ENCODE measurements at places on chromosomes 6 and 20.
A peak's percentile ranks its signal among the peaks of the same experiment; 100 is the strongest.

DNA sequence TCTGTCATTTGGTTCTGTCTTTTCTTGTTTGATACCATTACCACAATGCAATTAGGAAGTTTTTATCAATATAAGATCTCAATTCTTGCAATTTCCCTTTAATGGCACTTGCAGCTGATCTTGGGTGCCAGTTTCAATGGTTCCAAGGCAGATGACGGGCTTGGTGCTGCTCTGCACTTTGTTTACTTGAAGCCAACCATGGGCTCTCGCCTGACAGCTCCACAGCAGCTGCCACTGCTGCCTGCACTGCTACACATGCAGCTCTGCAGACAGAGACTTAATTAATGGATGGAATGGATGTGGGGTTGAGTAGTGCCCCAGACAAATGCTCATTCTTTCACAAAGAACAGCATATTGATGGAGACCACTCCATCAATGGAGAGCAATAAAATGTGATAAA lies 1024.3 kb upstream of the EPHA7 start:
- DNase-seq: no peak

DNA sequence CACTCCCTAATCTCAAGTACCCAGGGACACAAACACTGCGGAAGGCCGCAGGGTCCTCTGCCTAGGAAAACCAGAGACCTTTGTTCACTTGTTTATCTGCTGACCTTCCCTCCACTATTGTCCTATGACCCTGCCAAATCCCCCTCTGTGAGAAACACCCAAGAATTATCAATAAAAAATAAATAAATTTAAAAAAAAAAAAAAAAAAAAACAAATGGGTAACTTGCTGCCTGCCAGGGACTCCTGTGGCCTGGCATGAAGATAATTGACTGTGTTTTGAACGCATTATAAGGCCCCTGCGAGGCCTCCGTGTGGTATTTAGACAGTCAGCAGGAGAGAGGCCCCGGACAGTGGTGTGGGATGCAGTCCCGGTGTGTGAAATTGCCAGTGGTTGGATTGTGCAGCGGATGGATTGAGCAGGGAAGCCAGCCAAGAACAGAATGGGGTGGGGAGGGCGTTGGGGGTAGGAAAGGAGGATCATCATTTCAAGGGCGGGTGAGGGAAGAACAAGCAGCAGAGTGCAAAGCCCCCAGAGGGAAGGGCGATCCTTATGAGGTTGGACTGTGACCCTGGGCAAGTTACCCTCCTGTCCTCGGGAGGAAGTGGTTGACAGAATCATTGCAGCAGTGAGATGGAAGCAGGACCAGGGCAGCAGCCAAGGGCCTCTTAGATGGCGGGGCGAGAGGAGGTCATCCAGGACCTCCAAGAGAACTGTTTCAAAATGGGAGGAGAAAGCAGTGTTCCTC lies 43.3 kb downstream of the PPARD start:
- no peak for DNase-seq

- DNase-seq: no peak
Observed at GRCh38 chr6:36980129-36980528, 5.9 kb downstream of the MTCH1 start.

GRCh38 chr6:154632119-154632518 lies 101.1 kb upstream of the SCAF8 start:
- DNase-seq: no peak

GRCh38 chr6:131116755-131117360 lies 18.4 kb upstream of the AKAP7 start:
- DNase-seq: no peak

GRCh38 chr6:151478670-151479069 lies 15.1 kb upstream of the CCDC170 start:
- no peak for DNase-seq

- no peak for DNase-seq
Observed at GRCh38 chr6:116872771-116873170, 4.3 kb upstream of the RFX6 start.

- no peak for DNase-seq
Observed at GRCh38 chr6:40457261-40457660, 129.9 kb downstream of the LRFN2 start.

DNA sequence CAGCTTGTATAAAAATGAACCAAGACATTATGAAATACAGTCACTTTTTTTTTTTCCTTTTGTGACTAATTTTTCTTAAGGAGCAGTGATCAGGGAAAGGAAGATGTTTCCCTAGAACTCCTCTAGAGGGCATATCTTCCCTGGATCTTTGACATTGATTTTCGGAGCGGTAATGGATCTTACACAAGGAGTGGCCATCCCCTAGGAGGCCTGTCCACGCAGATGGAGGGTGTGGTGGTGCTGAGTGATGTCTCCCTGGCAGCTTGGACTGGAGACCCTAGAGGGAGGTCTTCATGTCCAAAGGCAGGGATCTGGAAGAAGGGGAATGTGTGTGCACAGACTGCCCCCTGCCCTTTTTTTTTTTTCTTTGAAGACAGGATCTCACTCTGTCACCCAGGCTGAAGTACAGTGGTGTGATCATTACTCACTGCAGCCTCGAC lies 7.0 kb upstream of the KIFC1 start:
- peak; percentile 46 for DNase-seq

DNA sequence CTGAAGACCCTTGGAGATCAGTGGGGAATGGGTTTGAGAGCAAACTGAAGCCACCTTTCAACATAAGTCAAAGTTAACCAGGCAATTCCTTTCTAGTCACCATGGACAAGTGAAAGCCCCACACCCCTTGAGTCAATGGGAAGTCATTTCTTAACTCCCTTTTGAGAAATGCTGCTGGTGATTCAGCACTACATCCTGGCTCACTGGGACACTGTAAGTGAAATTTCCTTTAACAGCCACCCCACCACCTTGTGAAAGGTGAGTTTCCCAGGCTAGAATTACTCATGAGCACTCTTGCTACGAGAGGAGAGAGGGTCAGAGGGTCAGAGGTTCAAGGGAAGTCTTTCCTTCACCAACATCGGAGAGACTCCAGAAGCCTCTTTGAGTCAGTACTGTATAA lies 93.3 kb upstream of the MARCKS start:
- peak; percentile 12 for DNase-seq

- DNase-seq: peak; percentile 98
Observed at GRCh38 chr6:37137201-37138090, 32.5 kb upstream of the PIM1 start.

DNA sequence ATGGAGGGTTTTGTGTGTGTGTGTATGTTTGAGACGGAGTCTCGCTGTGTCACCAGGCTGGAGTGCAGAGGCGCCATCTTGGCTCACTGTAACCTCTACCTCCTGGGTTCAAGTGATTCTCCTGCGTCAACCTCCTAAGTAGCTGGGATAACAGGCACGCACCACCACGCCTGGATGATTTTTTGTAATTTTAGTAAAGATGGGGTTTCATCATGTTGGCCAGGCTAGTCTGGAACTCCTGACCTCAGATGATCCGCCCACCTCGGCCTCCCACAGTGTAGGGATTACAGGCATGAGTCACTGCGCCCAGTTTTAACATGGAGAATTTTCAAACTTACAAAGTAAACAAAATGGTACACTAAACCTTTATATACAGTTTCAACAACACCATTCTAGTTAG lies 22.8 kb downstream of the AMD1 start:
- DNase-seq: no peak

DNA sequence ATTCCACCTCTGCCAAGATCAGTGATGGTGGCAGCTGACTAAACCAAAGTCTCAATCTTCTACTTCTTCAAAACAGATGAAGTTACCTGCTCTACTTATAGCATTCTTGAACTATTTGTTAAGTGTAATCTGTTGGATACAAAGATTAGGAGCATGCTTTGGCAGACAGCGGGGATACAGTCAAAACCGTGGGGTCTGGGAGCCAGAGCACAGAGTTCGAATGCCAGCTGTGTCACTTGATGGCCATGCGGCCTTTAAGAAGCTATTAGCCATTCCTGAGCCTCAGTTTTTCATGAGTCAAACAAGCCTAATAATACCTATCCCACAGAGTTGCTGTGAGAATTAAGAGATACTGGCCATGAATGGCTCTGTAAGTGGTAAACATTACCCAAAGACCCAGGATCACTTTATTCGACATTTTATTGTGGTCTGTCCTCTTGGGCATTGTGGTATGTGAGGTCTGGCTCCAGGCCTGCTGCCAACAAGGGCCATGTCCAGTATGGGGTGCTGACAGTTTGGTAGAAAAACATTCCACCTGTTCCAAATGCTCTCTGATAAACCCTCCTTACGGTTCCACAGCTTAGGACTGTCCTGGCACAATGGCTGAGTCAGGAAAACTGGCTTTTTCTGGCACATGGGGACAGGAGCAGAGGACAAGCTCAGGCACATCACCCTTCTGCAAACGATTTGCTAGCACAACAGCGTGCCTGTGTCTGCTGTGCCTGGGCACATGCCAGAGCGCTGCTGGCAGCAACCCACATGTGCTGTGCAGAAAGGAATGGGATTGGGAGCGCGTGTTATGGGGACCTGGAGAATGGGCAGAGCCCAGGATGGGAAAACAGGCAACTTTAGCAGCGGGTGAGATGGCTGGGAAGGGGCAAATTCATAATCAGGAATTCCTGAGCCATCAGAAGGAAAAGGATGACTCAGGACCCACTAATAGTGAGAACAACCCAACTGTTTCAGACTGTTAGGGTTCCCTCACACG lies 15.7 kb upstream of the FAM83C start:
- peak; percentile 49 for DNase-seq

DNA sequence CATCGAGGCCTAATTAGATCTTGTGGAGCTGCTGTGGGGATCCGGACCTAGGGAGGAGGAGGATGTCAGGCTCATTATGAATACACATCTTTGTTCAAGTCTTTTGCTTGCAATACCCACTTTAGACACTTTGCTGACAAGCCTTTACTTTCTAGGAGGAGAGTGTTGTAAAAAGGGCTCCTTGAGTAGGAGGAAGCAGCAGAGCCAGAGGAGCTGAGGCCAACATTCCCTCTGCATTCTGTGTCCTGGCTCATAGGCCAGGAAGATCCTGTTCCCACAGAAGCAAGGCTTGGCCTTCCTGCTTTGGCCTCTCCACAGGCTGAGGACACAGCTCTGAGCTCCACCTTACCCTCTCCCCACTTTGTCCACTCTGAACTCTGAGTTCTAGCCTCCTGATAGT lies 67.1 kb downstream of the TPD52L1 start:
- DNase-seq: no peak

GRCh38 chr20:910870-911770 lies 5.0 kb downstream of the ANGPT4 start:
- no peak for DNase-seq

GRCh38 chr6:139757784-139758183 lies 383.3 kb upstream of the CITED2 start:
- no peak for DNase-seq

DNA sequence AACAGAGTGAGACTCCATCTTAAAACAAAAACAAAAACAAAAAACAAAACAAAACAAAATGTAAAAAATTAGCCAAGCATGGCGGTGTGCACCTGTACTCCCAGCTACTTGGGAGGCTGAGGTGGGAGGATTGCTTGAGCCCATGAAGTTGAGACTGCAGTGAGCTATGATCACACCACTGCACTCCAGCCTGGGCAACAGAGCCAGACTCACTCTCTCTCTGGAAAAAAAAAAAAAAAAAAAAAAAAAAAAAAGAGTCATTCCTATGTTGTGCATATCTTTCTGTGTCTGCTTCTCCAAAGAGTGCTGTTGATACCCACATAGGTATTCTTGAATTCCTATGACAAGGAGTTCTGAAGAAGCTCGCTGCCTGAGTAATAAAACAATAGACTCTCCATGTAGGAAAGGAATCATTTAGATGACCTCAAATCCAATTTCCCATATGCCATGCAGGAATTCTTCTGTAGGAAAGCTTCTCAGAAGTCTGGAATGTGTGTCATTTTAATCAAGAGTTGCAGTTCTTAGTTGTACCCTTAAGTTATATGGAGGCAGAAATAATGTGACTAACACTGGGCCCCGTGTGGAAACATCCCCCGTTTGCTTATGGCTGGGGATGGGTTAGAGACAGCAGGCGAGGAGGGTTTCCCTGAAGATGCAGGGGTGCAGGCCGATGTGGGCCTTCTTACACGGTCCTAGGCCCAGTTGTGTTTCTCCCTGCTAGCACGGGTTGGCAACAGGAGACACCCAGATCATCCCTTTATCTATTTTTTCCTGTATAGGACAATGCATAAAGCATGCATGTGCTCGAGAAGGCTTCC lies 79.4 kb downstream of the ZDHHC14 start:
- no peak for DNase-seq

DNA sequence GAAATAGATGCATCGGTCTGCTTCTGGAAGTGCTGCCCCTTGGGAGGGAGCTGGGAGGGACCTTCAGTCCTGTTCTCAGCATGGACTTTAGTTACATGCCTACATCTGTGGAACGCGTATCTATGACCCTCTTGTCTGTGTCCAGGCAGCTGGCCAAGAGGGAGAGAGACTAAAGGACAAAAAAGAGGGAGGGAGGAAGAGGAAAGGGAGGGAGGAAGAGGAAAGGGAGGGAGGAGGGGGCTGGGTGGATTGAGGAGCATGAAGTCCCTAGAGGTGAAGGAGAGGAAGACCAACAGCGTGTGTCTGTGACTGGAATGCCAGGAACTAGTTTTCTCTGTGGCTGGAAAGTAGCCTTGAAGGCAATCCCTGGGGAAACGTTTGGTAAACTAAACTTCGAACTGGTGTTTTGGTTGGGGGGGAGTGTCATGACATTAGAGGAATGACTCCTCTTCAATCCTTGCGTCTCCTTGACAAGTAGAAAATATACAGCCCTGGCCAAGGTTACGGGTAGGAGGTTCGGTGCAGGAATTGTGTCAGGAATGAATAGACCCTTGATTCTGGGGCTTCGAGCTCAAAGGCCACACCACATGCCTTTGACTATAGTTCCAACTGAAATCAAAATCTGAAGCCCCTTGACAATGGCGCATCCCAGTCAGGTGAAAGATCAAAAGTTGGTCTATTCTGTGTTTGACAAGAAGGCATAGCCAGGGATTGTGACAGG lies 52.0 kb upstream of the PLEKHG1 start:
- no peak for DNase-seq
